ENCODE measurements at places on chromosomes 7 and 10.

DNA sequence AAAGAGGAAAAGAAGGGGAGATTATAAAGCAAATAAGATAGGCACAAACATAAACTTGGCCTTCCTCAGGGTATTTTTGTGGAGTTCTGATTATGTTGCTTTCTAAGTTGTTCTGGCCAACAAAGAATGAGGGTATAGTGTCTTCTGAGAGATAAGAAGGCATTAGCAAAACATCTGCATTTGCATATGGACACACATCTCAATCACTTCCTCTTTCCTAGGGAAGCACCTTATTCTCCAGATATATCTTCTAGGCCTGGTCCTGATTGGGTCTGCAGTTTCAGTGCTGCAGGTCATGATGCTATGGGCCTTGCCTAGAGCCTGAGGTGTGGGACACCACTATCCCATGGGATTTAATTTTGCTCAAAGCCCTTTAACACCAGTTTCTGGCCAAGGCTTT, 308.8 kb upstream of the PHYHIPL start:
- H3K27ac ChIP-seq, result no peak overlapping the region
- H3K27me3 ChIP-seq, result no peaks in the 10 kb centered on the region
- no peaks in the 10 kb centered on the region for H3K4me1 ChIP-seq
- DNase-seq, result no peak
- no peak overlapping the region for H3K4me3 ChIP-seq
- H3K36me3 ChIP-seq, result no peaks in the 10 kb centered on the region

DNA sequence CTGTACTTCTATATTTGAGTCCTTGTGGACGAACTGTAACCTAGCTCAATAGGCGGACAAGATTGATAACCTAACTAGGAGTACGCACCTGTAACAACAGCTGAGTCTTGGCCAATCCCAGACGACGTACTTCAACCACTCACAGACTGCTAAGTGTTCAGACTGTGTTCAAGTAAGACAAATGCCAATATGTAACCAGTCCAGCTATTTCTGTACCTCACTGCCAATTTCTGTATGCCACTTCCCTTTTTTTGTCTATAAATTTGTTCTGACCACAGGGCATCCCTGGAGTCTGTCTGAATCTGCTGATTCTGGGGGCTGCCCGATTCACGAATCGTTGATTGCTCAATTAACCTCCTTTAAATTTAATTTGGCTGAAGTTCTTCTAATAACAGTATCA, 32.2 kb downstream of the HACD1 start:
- no peaks in the 10 kb centered on the region for H3K27me3 ChIP-seq
- no peak overlapping the region for H3K27ac ChIP-seq
- no peak overlapping the region for H3K4me3 ChIP-seq
- peak; percentile 12 for DNase-seq

- H3K27ac ChIP-seq, result no peak overlapping the region
- no peaks in the 10 kb centered on the region for H3K27me3 ChIP-seq
- H3K4me1 ChIP-seq, result no peaks in the 10 kb centered on the region
- no peaks in the 10 kb centered on the region for H3K36me3 ChIP-seq
- H3K4me3 ChIP-seq, result no peak overlapping the region
Observed at GRCh38 chr7:108771853-108772252, 202.2 kb downstream of the DNAJB9 start.

DNA sequence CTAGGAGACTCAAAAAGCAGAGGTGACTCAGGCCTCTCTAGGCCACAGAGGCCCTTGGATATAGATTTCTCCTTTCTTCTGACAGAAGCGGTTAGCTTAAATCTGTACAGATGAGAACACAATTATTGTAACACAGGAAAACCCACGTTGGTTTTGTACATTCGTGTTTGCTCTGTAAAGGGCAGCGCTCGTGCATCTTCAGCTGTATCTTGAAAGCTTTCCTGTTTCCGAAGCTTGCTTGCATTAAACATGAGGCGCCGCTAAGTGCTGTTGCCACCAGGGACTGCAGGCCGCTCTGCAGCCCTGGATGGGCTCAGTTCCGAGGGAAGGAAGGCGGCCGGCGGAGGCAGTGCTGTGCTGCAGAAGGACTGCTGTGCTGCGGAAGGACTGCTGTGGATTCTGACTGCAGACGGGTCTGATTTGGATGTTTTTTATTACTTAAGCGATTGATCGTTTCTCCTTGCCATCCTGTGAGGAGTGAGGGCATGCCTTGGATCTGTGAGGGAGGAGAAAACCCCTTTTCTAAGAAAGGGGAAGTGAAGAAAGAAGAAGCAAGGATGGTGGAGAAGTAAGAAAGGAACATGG, 53.3 kb downstream of the FHIP2A start:
- DNase-seq, result peak; percentile 9
- peaks cover 21% of the 10 kb centered on the region for H3K27me3 ChIP-seq
- H3K27ac ChIP-seq, result no peak overlapping the region
- no peak overlapping the region for H3K4me3 ChIP-seq
- H3K4me1 ChIP-seq, result peaks cover 12% of the 10 kb centered on the region
- no peaks in the 10 kb centered on the region for H3K36me3 ChIP-seq

DNA sequence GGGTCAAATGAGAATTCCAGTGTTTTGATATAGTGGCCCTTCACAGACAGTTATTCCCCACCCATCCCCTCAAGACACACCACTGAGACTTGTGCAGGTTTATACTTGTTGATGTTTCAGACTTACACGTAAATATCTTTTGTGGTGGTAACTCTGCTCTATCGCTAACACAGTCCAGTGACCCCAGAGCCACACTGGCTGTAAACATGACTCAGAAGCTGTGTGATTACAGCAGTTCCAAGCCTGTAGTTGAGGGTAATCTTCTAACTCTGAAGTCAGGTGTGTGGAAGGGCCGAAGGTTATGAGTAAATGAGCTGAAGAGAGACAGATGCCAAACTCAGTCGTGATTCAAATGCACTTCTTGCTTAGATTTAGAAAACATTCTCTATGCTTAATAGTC, 19.4 kb downstream of the NOBOX start:
- no peak overlapping the region for H3K27ac ChIP-seq
- peaks cover 6% of the 10 kb centered on the region for H3K36me3 ChIP-seq
- peaks cover 11% of the 10 kb centered on the region for H3K4me1 ChIP-seq
- no peak overlapping the region for H3K4me3 ChIP-seq
- DNase-seq, result no peak
- H3K27me3 ChIP-seq, result no peaks in the 10 kb centered on the region

- H3K27me3 ChIP-seq, result no peaks in the 10 kb centered on the region
- H3K4me1 ChIP-seq, result no peaks in the 10 kb centered on the region
- H3K4me3 ChIP-seq, result no peak overlapping the region
- no peak overlapping the region for H3K27ac ChIP-seq
Observed at GRCh38 chr7:83210479-83210878, 47.8 kb upstream of the PCLO start.

DNA sequence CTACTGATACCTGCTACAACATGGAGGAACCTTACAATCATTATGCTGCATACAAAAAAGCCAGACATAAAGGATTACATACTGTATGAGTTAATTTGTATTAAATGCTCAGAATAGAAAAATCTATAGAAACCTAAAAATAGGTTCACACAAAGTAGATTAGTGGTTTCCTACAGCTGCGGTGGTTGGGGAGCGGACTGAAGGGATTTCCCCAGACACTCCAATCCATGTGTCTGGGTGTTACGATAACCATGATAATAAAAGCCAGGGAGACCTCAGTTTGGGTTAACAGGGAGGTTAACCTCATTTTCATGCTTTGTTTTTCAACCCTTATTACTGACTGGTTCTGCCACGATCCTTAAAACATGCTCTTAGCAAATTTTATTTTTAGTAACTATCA, 355.9 kb downstream of the KCNMA1 start:
- no peak for DNase-seq
- H3K36me3 ChIP-seq, result no peaks in the 10 kb centered on the region
- H3K27ac ChIP-seq, result no peak overlapping the region
- H3K4me3 ChIP-seq, result no peak overlapping the region
- peaks cover 7% of the 10 kb centered on the region for H3K4me1 ChIP-seq
- H3K27me3 ChIP-seq, result peaks cover 22% of the 10 kb centered on the region
